ENCODE measurements at places on chromosomes 7 and 10.

DNA sequence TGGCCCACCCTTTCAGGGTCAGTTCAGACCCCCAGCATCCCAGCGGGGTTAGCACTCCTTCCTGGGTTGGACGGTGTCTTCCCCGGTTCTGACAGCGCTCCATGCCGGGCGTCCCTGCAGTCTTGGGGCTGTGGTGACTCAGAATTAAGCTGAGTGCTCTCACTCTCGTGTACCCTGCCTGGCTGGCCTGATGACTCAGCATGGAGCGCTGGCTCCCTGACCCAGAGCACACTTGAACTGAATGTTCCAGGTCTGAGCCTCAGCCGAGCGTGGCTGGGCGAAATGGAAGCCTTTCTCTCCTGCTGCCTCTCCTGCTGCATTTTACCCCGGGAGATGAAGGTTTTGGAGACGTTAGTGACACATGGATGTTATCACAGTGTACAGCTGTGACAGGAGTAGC is 7.1 kb downstream of the BAG3 start:
- DNase-seq = no peak

DNA sequence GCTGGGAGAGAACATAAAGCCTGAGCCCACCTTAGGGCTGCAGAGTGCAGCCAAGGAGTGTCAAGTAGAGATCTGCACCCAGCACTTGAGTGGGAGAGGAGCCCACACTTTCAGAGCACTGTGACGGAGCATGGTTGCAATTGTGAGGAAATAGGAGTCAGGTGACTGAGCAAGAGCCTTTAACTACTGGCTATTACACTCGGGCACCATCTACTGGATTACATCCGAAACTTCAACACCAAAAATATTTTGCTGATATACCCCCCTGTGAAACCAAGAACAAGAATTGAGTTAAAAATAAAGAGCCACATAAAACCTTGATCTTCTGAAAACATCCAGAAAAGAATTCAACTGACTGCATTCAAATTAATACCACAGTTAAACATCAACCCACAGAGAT is 657.9 kb downstream of the NXPH1 start:
- DNase-seq = no peak

DNA sequence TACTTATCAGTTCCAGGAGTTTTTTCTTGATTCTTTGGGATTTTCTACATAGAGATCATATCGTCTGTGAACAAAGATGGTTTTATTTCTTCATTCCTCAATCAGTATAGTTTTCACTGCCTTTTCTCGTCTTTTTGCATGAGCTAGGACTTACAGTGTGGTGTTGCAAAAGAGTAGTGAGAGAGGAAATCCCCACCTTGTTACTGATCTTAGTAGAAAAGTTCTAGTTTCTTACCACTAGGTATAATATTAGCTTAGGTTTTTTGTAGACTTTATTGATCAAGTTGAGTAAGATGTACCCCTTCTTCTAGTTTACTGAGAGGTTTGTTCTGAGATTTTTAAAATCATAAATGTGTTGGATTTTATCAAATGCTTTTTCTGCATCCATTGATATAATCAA is 123.3 kb downstream of the TMEM26 start:
- no peak for DNase-seq

DNA sequence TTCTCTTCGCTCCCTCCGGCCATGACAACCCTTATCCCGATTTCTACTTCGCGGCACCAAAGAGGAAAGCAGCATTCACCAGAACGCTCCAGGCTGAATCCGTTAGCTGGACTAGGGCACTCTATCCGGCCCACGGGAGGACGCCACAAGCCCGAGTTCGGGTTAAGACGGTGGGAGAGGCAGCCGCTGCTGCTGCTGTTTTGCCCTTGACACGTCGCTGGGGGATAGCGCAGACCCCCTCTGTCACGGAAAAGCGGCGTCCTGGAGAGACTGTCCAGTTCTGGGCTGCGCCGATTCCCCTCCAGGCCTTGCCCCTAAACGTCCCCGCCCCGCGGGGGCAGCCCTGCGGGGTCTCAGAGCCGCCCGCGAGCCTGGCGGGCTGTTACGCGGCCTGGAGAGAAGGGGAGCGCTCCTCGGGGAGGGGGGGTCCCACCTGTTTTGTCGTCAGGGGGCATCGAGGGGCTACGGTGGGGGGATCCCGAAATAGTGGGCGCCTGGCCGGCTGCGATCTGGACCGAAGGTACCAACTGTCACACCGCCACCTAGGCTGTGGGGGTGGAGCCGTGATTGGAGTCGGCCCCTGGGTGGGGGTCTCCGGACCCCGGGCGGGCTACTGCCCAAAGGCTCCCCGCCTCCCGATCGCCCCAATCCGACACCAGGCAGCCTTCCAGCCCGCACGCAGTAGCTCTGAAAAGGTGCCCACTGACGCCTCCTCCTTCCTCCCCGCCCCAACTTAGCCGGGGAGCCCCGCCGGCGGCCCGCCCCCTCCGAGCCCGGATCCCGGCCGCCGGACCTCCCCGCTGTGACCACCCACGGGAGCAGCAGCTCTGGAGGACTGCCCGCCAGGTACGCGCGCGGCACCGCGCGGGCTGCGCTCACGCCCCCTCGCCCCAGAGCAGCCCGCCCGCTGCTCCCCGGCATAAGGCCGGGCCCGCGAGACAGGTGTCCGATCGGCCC is 772 bp downstream of the SGMS1 start:
- no peak for DNase-seq

DNA sequence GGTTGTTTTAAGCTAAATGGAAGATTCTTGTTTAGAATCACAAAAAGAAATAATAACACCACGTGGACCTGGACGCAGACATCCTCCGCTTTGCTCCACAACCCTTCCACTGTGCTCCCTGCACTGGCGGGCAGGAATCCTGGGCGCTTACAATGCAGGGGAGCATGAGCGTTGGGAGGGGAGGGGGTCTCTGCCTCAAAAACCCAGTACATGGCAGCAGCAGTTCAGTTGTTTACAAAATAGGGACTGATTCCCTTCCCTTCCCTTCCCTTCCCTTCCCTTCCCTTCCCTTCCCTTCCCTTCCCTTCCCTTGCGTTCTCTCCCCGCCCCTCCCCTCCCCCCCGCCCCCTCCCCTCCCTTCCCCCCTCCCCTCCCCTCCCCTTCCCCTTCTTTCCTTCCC is 169.6 kb upstream of the ITGB1 start:
- DNase-seq = no peak

DNA sequence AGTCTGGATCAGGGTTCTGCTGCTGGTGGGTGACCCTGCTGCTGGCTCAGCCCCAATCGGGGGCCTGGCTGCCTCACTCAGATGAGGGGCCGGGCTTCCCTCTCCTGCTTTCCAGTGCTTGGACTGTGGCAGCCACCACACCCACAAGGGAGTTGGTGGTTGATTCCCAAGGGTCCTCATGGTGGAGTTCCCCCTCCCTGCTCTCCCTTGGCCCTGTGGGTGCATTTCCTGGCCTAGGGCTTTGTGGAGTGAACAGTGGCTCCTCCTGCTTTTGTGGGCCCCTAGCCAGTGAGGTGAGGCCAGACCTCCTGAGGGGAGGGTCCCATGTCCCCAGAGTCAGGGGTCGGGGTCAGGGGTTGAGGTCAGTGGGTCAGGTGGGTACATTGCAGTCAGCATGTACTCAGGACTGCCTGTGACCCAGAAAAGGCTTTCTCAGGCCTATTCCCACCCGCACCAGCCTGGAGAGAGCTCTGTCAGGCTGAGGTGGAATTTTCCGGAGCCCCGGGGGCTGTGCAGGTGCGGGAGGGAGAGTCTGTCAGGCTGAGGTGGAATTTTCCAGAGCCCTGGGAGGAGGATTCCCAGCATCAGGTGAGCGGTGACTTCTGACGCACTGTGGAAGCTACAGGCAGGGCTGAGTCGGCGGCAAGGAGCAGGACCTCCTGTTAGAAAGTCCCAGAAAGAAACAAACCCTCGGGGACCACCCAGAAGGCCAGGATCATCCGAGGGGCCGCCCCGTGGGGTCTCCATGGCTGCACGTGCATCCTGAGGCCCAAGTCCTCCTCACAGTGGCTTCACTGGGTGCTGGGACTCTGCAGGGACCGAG is 94.4 kb upstream of the INSIG1 start:
- peak; percentile 48 for DNase-seq

GRCh38 chr10:5563991-5564536 is 39.3 kb downstream of the CALML3 start:
- DNase-seq = no peak

DNA sequence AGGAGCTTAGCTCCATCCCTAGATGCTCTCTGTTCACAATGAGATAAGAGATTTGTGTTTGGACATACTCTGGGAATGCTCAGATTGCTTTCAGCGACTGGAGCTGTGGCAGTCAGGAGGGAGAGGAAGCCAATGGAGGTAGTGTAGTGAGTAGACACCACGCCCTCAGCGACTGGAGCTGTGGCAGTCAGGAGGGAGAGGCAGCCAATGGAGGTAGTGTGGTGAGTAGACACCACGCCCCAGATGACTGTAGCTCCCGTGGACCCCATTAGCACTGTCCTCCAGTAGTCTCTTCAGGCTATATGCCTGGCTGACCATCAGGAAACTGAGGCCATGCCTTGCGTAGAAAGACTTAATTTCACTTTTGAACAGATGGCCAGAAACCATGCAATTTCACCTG is 1033.8 kb downstream of the NRG3 start:
- no peak for DNase-seq

DNA sequence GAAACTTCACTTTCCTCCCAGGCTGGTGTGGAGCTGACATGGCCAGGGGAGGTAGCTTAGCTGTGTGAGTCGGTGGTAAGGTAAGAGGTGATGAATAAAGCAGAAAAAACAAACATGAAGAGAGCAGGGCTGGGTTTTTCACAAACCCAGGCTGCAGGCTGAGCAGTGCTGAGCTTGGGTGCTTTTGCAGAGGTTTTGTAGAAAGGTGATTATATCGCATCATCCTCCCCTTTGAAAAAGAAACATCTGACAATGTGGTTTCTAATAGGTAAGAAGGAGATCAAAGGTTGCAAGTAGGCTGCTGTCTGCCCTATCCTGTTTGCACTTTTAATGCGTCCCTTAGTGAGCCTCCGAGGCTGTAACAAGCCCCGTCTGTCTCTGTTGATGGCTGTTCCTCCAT is 69.6 kb upstream of the GRM8 start:
- no peak for DNase-seq

GRCh38 chr7:19674266-19674960 is 34.4 kb downstream of the POLR1F start:
- no peak for DNase-seq

GRCh38 chr10:71846816-71847215 is 4.2 kb downstream of the PSAP start:
- DNase-seq = peak; percentile 27

DNA sequence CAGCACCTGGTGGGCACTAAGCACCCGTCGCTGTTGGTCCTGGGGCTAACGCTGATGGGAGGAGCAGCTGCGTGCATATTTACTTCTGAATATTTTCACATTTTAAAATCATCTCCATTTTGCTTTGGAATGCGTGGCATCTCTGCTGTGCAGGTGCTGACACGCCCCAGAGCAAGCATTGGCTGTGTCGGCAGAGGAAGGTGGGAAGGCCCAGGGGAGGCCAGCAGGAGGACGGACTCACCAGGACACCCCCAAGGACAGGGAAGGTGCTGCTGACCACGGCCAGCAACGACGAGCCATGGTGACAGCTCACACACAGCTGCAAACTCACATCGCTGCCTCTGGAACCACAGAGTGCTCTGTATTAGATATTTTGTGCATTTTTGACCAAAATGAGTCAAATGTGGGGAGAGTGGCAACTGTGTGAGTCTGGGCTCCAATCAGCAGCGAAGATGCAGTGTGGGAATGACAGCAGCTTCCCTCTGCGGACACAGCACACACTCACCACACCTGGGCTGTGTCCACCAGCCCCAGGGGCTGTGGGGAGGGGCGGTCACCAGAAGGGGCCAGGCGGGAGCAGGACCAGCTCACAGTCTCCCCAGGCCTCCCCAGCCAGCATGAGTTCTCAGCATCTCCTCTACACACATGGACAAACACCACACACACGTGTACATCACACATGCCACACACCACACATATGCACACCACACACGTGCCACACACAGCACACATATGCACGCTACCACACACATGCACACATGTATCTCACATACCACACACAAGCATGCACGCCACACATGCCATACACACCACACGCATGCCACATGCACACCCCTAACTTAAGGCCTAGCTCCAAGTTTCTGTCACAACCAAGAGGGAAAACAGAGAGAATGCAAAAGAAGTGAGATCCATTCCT is 58.2 kb downstream of the PTPRN2 start:
- no peak for DNase-seq

DNA sequence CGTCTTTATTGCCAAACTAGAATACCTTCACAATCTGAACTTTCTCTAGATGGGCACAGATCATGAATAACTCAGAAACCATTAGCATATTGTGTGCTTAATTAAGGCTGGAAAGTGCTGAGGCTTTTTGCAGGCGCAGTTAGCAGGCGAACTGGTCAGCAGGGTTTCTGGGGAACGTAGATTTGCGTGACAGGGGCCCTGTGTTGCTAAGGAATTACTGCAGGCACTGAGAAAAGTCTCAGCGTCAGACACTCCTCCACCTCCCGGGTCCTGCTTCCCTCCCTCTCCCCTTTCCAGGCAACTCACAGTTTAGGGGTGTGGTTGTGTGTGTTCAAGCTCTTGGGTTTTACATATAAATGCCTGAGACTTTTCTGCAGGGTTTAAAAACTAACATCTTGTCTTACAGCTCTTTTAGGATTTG is 2.2 kb downstream of the MAP3K8 start:
- no peak for DNase-seq

GRCh38 chr7:113774182-113774807 is 144.5 kb downstream of the PPP1R3A start:
- DNase-seq = no peak

GRCh38 chr7:96486681-96487080 is 164.8 kb upstream of the SLC25A13 start:
- no peak for DNase-seq

DNA sequence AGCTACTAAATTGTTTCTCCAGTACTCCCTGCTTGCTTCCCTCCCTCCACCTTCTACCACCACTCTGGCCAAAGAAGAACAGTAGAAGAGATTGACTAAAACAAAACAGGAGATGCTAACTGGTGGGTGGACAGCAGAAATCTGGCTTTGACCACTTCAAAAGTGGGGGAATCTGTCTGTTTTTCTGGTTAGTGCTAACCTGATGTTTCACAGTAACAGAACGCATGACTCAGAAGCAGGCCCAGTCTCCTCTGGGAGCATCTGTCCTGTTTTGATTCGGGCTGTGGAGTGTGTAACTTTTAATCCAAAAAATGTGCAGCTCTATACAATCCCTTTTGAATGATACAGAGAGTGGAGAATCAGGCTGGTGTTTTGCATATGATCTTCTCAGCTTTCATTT is 32.7 kb upstream of the ZNF438 start:
- DNase-seq = no peak

GRCh38 chr10:70274643-70275042 is 9.2 kb downstream of the NPFFR1 start:
- no peak for DNase-seq

Data from DND-41 (cell line).